ENCODE measurements at places on chromosomes 4 and X. TPM values are rescaled to one million over a fixed set of nuclear protein-coding genes. Genes with fewer than 3 reads are reported as not detected.

- peak; percentile 32 for DNase-seq
Measured at GRCh38 chr4:3203971-3204431, 45.0 kb upstream of the MSANTD1 start.

GRCh38 chr4:163624727-163625126, 130.2 kb downstream of the TMA16 start:
- DNase-seq = no peak

- no peak for DNase-seq
Measured at GRCh38 chr4:137471895-137472294, 60.4 kb downstream of the PCDH18 start.

ZNF157 gene
- polyA plus RNA-seq = 1.2 TPM

- DNase-seq = no peak
Measured at GRCh38 chr4:176767183-176767582, 25.5 kb downstream of the VEGFC start.

DNA sequence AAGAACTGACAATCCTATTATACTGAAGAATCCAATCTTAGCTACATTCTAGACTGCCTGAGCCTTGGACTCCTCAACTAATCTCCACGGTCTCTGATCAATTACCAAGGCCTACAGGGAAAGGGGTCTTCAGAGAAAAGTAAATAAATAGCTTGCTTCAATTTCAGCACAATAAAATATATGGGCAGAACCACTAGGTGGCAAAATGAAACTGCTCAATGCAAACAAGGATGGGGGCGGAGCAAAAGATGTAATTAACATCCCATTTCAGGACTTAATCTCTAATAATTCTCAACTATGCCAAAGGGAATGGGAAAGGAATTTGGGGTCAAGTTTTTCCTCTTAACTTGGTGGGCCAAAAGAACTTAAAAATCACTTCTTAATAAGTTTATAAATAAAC, 78.4 kb upstream of the MAP3K15 start:
- DNase-seq = peak; percentile 59

DNA sequence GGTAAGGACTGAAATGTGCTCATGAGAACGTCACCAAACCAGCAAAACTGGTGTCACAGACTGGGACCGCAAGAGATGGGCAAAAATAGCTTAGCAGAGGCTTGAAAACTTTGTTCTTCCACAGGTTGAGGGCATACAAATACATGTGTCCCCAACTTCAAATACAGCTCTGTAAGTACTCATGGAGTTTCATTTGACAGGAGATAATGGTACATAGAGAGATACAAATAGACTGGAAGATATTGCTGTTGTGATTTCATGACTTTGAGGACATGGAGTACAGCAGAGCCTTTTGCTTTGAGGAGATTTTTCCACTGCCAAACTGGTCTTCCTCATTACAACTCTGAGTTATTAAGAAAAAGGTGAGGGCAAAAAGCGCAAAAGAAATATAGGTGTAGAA, 70.7 kb downstream of the STX18 start:
- DNase-seq = no peak

GRCh38 chrX:625137-625691, 5.4 kb upstream of the SHOX start:
- DNase-seq = no peak

CTPS2 gene
- polyA plus RNA-seq = 48.7 TPM

HSFX1 gene
- 2.3 TPM for polyA plus RNA-seq

- no peak for DNase-seq
Measured at GRCh38 chr4:15234856-15235126, 193.0 kb upstream of the C1QTNF7 start.

GYPA gene
- polyA plus RNA-seq = 6.5 TPM

CEP44 gene
- polyA plus RNA-seq = 32.4 TPM

DNA sequence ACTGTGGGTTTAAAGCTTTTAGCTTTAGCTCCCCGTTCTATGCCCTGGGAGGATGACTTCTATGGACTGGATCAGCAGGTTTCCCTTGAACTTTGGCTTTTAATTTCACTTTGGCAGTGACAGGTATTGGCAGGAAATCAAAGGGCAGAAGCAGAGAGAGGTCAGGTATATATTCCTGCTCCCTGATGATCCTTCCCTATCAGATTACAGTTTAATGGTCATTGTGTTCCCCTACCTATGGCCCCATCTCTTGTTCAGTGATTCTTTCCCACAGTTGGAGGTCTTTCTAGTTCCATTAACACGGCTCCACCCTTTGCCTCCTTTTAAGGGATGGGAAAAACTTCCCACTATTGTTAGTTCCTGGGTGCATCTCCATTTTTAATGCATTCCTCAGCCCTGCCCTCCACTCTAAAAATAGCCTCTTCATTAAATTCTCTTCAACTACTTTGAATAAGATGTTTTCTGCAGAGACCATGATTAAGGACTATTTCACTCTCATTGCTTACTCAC, 107.8 kb upstream of the TMEM47 start:
- no peak for DNase-seq

DNA sequence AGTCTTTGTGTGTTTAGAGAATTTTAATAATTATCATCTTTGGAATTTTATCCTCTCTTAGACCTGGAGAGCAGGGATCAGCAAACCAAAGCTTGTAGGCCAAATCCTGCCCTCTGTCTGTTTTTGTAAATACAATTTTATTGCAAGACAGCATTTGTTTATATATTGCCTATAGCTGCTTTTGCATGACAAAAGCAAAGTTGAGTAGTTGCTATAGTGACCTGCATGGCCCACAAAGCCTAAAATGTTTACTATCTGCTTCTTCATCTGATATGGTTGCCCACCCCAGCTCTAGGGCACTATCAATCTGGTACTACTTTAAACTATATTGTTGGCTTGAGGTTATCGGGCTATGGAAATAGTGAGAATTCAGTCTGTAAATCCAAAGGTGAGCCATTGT, 80.3 kb downstream of the GPAT3 start:
- no peak for DNase-seq

TMEM164 gene
- polyA plus RNA-seq = 43.8 TPM

- no peak for DNase-seq
Measured at GRCh38 chr4:65825116-65825753, 154.9 kb upstream of the EPHA5 start.
